ENCODE measurements at places on chromosomes 2 and 18.

- DNase-seq = peak; percentile 79
These were observed 87.4 kb downstream of the RNF144A start for GRCh38 chr2:7004636-7005035.

DNA sequence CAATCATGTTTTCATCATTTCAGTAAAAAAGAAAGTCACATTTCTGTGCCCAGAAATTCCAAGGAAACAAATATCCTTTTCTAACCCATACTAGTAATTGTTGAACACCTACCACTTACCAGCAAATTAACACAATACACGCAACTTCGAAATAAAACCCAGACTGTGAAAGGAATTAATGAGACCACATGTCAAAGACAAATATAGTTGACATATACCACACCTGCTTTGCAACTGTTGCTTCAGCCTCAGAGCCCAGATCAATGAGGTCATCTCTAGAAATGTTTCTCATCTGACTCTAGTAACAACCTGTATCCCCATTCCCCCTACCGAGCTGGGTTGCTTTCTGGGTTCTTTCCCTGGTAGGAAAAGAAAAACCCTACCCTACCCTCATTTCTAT, 52.6 kb downstream of the TRIP12 start:
- no peak for DNase-seq

- no peak for DNase-seq
These were observed 142.4 kb upstream of the ZNF236 start for GRCh38 chr18:76679945-76680344.

GRCh38 chr2:42513252-42513918, 19.6 kb upstream of the KCNG3 start:
- peak; percentile 65 for DNase-seq

GRCh38 chr18:79919089-79919488, 32.4 kb downstream of the SLC66A2 start:
- no peak for DNase-seq

GRCh38 chr2:165897726-165898125, 55.9 kb downstream of the TTC21B start:
- peak; percentile 8 for DNase-seq

DNA sequence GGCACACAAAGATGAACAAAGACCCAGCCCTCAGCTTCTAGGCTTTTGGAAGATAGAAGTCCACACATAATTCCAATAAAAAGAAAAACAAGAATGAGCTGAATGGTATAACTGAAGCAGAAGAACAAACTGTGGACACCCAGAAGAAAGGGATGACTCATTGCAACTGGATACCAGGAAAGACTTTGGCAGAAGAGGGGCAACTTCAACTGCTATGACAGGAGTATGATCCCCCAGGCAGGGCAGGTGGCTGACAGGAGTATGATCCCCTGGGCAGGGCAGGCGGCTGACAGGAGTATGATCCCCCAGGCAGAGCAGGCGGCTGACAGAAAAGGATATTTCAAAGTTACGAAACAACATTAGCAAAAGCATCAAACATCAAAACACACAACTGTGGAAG, 21.6 kb downstream of the PID1 start:
- no peak for DNase-seq

GRCh38 chr2:196376984-196377877, 205.9 kb upstream of the STK17B start:
- DNase-seq = no peak

- DNase-seq = no peak
These were observed 7.5 kb upstream of the MYO3B start for GRCh38 chr2:170170281-170171040.

- DNase-seq = no peak
These were observed 249.0 kb downstream of the PID1 start for GRCh38 chr2:229022071-229022470.
